ENCODE measurements at places on chromosomes 11 and 22.

DNA sequence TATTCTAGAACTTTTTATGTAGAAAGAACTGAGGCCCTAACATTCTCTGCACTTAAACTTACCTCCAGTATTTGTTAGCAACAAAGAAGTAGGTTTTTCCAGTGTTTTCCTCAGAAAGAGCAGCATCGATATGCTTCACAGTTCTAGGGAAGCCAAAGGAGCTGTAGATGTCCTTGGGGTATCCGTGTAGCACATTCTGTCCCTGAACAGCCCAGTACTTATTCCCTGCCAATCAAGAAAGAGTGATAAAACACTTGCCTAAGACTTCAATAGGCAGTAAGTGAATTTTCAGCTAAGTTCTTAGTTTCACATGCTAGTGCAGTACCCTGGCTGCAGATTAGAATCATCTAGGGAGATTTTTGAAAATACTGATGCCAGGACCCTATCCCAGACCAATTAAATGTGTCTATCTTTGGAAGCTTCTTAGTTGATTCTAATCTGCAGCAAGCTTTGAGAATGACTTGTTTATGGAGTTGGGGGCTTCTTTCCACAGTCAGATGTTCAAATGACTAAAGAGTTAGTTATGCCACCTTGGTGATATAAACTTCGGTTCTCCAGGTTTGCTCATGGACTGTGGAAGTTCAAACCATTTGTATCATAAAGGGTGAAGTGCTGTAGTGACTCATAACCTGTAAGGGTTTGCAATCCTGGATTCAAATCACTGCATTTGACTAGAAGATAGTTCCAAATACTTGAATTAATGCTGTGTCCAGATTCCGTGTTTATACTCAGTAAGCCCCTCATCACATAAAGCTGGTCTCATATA is 6.5 kb downstream of the MMP1 start:
- DNase-seq = no peak

DNA sequence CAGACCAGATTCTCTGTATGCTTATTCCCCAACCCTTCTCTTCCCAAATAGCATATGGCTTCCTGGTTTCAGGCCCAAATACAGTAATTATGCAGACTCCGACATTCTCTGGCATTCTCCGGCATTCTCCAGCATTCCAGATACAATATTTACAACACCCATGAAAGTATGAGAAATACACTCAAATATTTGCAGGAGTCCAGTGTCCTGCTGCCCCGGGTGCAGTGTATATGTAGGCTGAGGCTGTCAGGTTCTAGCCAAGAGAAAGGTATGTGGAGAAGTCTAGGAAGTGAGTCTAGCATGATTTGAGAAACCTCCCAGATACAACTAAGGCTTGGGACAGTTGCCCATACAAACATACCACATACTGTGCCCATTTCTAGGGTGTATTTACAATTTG is 160.7 kb downstream of the SOX6 start:
- peak; percentile 20 for DNase-seq

- DNase-seq = peak; percentile 44
Observed at GRCh38 chr11:125128450-125128849, 17.0 kb upstream of the TMEM218 start.

GRCh38 chr11:66221726-66222236 is 46.7 kb upstream of the RAB1B start:
- DNase-seq = no peak

- no peak for DNase-seq
Observed at GRCh38 chr11:70523384-70524095, 125.2 kb downstream of the CTTN start.

GRCh38 chr11:7473717-7474116 is 11.6 kb upstream of the OLFML1 start:
- DNase-seq = no peak

- DNase-seq = no peak
Observed at GRCh38 chr11:34408580-34409172, 30.1 kb upstream of the CAT start.

- no peak for DNase-seq
Observed at GRCh38 chr11:8096575-8096974, 15.6 kb downstream of the TUB start.

DNA sequence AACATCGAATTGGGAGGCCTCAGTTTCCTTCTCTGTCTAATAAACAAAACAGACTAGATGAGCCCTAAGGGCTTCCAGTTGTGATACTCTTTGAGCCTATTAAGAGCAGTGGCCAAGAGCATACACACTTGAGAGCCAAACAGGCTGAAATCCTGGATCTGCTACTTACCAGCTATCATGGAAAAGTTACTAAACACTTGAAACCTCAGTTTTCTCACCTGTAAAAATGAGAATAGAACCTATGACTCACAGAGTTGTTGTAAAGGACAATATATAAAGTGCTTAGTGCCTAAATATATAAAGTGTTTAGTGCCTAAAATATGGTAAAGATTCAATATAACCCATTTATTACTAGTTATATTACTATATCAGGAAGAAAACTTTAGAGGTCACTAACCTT is 23.7 kb upstream of the GDPD4 start:
- DNase-seq = no peak

- DNase-seq = peak; percentile 38
Observed at GRCh38 chr11:75313513-75314272, 37.8 kb downstream of the ARRB1 start.

DNA sequence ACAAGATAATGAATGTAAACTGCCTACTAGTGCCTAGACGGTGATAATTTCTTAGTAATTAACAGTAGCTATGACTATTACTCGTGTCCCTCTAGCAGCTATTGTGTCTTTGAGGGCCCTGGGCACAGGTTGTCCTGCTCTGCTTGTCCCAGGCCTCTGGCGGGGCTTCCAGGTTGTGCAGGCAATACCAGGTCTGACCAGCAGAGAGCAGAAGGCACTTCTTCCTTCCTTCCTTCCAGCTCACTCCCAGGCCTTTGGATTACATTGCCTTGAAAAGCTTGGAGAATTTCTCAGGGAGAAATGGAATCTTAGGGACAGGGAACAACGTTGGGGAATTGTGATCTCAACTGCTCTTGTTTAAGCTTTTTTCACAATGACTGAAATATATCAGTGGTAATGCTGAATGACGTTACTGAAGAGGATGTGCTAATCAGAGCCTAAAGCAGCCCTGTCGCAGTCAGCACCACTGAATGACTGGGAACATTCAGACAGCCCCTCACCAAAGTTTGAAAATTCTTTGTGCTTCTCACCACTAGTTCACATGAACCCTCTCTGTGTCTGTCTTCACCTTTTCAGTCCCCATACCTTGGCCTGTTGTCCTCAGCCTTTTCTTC is 8.4 kb upstream of the CCKBR start:
- peak; percentile 25 for DNase-seq

DNA sequence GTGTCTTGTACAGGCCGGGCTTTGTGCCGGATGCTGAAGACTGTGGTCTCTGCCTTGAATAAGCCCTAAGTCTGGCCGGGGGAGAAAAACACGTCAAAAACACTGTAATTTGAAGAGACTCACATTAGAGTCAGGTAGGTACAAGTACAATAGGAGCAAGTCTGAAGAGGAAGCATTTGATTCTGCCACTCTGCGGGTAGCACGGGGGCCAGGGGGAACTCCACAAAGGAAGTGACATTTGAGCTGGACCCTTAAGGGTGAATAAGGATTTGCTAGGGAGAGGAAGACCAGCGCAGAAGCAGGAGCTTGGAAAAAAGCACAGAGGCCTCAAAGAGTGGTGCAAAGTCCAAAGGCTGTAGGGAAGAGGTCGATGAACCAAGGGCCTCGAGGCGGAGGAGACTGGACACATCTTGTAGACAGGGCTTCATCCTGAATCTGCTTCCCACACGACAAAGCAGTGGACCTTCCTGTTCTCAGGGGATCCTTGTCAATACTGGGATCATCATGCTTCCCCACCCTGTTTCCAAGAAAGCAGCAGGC is 38.7 kb downstream of the BUD13 start:
- DNase-seq = no peak
